ENCODE measurements at places on chromosomes 3 and 15.

DNA sequence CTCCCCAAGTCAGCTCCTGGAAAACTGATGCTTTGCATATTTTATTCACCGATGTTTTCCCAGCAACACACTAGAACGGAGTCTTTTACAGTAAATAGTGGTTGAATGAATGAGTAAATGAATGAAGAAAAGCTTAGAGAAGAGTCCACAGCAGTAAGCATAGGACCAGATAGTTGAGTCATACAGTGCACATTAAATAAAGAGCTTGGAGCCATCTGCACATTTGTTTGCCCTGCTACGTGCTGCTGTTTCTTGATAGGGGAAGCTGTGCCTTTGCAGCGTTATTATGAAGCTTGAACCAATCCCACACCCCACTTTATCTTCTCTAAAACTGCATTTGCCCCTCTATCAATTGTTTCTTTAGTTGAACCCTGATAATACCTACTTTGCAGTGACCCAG lies 1.2 kb downstream of the FAM98B start:
- no peak for DNase-seq

GRCh38 chr3:25604107-25604805 lies 60.5 kb downstream of the TOP2B start:
- no peak for DNase-seq

- no peak for DNase-seq
Measured at GRCh38 chr3:66797889-66798560, 200.1 kb upstream of the KBTBD8 start.

DNA sequence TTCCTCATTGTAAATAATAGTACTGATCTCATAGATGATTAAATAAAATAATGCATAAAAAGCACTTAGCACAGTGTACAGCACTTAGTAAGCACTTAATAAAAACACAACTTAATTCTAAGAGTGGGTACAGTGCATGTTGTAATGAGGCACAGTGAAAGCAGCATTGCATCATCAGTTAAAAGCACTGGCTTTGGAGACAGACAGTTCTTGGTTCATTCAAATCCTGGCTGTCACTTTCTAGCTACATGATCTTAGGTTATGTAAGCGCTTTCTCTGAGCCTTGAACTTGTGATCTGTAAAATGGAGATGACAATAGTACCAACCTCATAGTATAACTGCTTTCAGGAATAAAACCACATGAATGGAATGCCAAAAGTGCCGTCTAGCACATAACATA lies 151.5 kb downstream of the DPH6 start:
- DNase-seq: no peak

GRCh38 chr3:65717676-65718346 lies 320.9 kb downstream of the MAGI1 start:
- DNase-seq: no peak

DNA sequence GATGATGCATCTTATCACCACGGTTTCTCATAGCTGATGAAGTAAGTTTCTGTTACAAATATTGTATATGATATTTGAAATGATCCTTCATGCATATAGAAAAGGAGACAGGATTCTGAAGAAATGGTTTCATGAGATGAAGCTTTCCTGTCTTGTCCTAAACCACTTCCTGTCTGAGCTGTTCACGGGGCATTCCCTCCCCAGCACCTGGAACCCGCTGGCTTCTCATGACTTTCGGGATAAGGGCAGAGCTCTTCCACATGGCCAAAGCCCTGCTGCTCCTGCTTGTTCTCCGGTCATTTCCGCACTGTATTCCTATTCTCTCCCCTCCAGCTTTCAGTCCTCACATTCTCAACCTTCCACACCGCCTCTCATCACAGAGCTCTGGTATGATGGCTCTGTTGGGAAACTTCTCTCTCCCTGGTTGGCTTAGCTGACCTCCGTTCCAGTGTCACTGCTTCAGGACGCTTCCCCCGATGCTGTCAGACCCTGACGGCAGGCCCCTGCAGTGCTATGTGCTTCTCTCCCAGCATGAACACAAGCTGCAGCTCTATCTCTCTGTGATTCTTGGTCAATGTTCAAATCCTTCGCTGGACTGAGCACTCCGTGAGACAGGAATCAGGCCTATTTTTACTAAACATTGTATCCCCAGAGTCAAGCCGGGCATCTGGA lies 86.9 kb upstream of the HERC1 start:
- DNase-seq: no peak

DNA sequence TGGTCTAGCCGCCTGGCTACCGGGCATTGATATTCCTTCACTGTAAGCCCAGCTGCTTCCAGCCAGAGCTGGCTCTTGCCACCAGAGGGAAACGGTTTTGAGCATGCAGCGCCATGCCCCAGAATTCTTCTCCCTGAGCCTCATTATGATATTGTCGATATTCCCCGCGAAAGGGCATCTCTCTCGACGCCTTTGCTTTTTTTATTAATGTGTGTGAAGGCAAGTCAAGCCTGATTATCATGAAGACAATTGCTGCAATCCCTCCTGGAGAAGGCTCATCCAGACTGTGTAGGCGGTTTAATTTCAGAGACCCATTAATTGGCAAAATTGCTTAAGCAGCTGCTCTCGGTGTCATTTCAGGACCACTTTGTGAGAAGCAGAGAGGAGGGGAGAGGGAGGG lies 321.2 kb upstream of the TLE3 start:
- no peak for DNase-seq
